ENCODE measurements at places on chromosomes 3 and 15. TPM values are rescaled to one million over a fixed set of nuclear protein-coding genes. Genes with fewer than 3 reads are reported as not detected.

The C3orf22 gene
- total RNA-seq, result not detected

The PRKCI gene
- total RNA-seq, result 20.5 TPM

The CPA3 gene
- 2.3 TPM for total RNA-seq

The CXCR6 gene
- total RNA-seq, result not detected

The OTOL1 gene
- total RNA-seq, result not detected

The RFT1 gene
- 26.6 TPM for total RNA-seq

The SEMA5B gene
- not detected for total RNA-seq

The ARHGAP11A gene
- 21.2 TPM for total RNA-seq

The SLC28A2 gene
- not detected for total RNA-seq

The C3orf80 gene
- not detected for total RNA-seq

The CSTA gene
- total RNA-seq, result not detected

The SEMA3B gene
- total RNA-seq, result not detected

All from mammary microvascular endothelial cell (primary cell).